ENCODE measurements at places on chromosomes 2 and 18.
A peak's percentile ranks its signal among the peaks of the same experiment; 100 is the strongest.

DNA sequence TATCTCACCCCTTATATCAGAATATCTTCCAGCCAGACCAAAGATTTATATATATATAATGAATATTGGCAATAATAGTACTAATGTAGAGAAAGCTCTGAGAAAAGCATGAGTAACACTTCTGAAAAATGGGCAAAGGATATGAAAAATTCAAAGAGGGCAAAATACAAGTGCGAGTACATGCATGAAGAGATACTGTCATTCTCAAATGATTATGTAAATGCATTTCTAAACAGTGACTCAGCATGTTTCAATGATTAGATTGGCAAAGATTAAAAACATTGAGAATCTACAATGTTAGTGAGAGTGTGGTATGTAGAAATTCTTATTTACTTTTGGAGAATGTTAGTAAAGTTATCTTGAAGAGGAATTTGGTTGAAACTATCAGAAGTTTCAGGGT, 118.3 kb upstream of the NEDD4L start:
- DNase-seq, result peak; percentile 45

DNA sequence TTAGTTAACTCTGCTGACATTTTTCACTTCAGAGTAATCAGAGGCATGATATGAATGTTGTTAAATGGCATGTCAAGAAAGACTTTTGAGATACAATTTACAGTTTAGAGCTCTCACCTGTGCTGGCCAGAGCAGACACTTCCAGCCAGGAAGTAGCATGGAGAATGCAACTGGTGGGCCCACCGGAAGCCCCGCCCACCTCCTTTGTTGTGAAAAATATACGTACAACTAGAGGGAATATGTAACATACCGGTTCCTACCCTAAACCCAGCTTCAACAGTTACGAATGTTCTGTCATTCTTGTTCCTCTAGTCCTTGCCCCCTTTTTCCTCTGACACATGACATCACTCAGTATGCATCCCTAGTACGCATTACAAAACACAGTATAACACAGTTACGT, 70.2 kb upstream of the ITM2C start:
- no peak for DNase-seq

- DNase-seq, result no peak
These were observed 59.9 kb upstream of the TMEM87B start for GRCh38 chr2:111995148-111995547.

DNA sequence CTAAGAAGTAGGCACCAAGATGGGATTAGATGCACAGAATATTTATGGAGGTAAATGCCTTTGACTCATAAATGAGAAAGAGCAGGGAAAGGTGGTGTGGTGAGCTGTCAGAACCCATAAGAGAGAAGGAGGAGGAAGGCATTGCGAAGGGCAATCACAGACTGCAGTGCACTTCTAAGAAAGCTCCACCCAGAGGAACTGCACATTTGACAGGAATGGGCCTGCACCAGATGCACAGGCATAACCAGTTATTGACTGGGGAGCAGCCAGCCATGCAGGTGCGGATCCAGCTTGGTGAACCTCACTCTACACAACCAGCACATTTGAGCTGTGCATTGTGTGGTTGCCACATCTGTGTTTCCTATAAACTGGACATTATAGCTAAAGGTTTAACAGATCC, 62.2 kb upstream of the L3MBTL4 start:
- DNase-seq, result no peak

GRCh38 chr2:136990316-136990715, 225.0 kb downstream of the THSD7B start:
- DNase-seq, result no peak

DNA sequence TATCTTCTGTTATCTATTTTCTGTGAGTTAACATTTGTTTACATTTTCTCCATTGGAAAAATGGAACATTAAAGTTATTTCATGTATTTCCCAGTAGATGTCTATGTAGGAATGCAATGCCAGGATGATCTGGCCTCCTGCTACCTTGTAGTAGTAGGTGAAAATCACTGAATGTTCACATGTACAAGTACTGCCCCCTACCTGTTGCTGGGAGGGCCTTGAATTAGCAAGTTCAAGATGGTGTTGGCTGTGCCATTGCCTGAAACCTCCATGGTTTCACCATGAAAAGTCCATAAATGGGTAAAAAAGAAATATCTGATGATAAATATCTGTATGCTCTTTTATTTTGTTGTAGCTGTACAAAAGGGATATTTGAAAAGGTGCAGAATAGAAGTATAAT, 30.7 kb downstream of the XRCC5 start:
- DNase-seq, result no peak

GRCh38 chr18:74630804-74631203, 33.1 kb downstream of the ZNF407 start:
- no peak for DNase-seq

DNA sequence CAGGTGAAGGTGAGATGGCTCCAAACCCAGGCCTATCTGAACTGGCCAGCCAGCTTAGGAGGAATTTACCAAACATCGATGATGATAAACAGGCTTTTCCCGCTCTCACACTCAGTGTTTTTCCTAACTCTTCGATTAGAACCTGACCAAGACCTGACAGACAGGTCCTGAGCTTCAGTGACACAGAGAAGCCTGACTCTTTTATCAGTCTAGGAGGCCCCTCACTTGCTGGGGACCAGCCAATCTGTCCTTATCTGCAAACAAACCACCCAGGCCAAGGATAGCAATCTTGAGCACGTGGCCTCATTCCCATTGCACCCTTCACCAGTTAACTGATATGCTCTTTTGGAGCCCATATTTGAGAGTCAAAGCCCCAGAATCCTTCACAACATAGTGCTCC, 1.9 kb upstream of the ITSN2 start:
- DNase-seq, result no peak

DNA sequence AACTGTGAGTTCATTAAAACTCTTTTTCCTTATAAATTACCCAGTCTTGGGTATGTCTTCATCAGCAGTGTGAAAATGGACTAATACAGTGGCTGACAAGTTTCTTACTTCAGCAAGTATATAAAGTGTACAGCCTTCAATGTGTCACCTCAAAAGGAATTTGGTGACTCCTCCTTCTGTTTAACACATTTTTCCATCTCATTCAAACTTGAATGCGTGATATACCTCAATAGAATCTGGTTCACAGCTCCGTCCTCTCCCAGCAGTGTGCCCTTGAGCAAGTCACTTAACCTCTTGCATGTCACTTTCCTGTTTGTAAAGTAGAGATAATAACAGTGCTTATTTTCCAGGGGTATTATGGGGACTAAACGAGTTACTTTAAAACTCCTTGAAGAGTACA, 159.6 kb downstream of the CCBE1 start:
- DNase-seq, result no peak

DNA sequence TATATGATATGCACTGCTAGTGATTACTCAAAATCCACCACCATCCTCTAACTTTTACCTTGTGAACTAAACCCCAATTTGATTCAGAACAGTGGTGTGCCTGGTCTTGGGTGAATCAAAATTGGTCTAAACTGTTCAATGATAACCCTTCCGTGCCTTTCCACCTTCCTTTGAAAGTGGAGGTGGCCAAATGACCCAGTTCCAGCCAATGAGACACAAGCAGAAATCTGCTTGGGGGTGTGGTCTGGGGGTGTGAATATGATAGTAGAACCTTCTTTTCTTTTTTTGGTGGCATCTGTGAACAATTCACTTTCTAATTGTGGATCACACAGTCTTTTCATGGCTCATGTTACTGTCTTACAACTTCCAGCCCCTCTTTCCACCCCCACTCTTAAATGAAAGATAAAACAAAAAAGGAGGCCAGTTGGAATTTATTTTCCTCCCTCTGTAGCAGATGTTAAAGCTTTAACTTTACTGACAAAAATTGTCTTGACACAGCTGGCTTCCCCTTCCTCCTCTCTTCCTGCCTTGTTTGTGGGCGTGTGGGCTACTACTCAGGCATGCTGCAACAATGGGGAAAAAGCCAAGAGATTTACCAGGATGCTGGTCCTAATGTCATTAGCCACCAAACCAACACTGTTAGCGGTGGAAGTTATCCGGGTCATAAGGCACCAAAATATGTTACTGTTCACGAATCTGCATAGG, 58.8 kb upstream of the ANKRD44 start:
- DNase-seq, result peak; percentile 44

GRCh38 chr2:153197402-153198386, 280.9 kb downstream of the RPRM start:
- DNase-seq, result no peak

DNA sequence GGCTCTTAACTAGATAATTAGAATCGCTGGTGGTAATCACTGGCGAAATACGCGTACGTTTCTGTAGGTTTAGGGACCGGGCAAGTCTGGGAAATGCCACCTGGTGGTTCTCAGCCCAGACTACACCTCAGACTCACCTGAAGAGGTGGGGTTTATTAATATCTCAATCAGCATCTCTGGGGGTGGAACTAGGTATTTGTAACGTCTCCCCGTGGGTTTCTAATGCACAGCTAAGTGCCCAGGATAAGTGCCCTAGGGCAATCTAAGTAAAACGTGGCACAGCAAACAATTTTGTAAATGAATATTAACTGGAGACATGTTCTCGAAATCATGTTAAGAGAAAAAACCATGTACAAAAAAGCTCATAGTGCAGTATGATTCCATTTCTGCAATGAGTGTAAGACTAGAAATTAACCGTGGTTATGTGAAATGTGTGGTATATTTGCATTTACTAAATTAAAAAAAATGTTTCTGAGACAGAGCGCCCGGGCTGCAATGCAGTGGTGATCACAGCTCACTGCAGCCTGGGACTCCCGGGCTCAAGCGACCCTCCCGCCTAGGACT, 760 bp upstream of the CNOT11 start:
- no peak for DNase-seq

DNA sequence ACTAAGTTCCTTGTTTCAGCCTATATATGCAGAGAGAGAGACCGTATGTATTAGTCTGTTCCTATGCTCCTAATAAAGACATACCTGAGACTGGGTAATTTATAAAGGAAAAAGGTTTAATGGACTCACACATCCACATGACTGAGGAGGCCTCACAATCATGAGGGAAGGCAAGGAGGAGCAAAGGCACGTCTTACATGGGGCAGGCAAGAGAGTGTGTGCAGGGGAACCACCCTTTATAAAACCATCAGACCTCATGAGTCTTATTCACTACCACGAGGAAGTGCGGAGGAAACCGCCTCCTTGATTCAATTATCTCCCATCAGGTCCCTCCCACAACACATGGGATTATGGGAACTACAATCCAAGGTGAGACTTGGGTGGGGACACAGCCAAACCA, 73.8 kb downstream of the TMEM18 start:
- DNase-seq, result no peak

DNA sequence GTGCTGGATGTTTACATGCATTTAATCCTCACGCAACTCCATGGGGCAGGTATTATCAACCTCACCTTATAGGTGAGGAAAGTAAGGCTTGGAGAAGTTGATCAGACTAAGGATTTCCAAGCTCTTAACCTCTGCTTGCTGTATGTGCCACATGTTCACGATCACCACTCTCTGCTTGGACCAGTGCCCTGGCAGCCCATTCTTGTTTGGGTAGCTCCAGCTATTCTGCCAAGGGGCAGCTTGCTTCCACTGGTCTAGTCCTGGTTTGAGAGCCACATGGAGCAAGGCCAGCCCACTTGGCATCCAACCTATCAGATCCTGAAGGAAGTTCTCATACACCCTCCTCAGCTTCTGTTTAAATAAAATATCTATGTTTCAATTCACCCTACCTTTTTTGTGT, 14.3 kb downstream of the PLB1 start:
- DNase-seq, result no peak

DNA sequence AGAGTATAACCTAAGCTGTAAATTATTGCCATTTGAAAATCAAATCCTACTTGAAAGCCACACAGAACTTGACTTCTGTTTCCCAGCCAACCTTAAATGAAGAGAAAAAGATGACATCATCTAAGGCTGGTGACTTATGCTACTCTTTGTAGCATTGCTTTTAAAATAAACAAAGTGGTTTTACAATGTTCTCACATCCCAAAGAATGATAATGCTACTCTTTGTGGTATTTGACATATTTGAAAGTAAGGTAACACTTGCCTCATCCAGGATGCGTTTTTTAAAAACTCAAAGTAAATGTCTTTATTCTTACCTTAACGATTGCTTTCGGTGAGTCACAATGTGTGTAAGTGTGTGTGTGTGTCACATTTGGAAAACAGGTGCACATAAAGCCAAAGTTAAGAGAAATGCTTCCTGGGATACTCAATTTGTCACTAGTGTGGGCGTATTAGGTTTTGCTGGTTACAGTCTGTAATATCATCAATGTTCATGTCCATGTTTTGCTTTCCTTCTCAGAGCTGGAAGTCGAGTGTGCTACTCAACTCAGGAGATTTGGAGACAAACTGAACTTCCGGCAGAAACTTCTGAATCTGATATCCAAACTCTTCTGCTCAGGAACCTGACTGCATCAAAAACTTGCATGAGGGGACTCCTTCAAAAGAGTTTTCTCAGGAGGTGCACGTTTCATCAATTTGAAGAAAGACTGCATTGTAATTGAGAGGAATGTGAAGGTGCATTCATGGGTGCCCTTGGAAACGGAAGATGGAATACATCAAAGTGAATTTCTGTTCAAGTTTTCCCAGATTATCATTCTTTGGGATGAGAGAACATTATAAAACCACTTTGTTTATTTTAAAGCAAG, 2.6 kb downstream of the PMAIP1 start:
- peak; percentile 46 for DNase-seq

DNA sequence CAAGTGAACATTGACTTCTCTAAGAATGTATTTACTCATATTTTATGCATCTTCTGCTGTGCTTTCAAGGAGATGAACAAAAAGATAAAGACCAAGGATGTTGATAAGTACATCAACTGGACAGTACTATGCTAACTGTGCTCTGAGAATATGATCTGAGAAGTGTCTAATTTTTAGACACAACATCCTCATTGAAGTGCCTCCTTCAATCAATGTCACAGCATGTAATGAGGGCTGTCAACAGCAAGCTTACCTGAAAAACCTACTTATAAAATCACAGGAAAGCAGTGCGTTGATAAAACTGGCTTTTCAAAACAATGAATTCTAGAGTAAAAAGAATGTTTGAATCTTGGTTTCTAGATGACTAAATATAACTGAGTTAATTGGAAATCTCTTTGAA, 452.9 kb upstream of the DSEL start:
- DNase-seq, result no peak

- DNase-seq, result peak; percentile 61
These were observed 81.0 kb downstream of the TAF4B start for GRCh38 chr18:26307161-26307773.

GRCh38 chr18:70732188-70732587, 443.3 kb downstream of the SOCS6 start:
- no peak for DNase-seq

DNA sequence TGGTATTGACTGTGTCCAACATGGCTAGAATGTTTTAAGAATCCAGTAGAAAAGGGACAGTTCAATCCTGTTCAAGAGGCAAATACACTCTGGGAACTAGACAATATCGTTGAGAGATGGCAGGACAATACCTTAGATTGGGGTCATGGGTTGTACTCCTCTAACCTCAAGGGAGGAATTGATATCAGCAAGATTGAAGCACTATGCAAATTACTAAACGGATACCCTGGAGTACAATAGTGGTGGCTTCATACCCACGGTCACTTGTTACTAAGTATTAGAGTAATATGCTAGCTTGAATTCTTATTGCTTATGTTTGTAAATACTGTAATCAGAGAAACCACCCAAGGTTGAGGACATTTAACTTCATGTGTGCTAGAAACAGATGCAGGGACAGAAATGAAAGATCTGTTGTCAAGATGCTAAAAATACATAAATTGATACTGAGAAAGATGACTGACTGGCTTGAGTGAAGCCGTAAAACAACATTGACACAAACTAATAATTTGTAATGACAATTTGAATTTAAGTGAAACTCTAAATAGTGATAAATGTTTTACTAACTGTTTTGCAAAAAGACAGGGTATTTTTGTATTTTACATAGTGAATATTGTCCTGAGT, 73.3 kb downstream of the KCNJ3 start:
- no peak for DNase-seq

Data from AG10803 (cell line).